ENCODE measurements at places on chromosomes 2 and 18.

DNA sequence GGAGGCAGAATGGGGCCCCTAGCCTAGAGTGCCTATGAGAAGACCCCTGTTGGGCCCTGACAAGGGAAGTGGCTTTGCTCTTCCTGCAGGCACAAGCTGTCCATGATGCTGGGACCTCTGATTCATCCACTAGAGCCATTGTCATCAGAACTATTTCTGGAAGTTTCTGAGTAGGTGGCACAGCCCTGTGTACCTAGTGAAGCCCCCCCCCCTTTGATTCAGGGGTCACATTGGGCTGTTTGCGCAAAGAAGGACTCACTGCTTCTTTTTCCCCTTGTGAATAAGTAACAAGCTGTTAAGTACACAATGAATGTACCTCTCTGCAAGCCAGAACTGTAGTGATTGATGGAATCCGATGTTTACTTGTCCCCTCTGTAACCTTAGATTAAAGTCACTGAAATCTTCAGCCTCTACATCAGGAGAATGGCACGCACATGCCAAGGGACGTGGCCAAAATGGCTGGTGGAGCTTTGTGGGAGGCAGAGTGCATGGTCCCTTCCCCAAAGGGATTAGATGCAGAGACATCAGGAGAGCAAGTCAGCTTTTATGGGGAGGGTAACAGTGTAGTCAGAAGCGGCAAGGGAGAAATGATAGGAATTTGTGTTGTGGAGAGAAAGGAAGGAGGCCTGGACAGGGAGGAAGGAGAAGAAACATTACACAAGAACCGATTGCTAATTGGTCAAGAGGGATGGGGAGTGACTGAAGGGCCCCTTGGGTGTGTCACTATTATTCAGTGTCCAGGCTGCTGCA, 267.6 kb upstream of the RAB12 start:
- no peak for DNase-seq

- DNase-seq = peak; percentile 64
Measured at GRCh38 chr2:231710799-231711676, 2.7 kb downstream of the PTMA start.

DNA sequence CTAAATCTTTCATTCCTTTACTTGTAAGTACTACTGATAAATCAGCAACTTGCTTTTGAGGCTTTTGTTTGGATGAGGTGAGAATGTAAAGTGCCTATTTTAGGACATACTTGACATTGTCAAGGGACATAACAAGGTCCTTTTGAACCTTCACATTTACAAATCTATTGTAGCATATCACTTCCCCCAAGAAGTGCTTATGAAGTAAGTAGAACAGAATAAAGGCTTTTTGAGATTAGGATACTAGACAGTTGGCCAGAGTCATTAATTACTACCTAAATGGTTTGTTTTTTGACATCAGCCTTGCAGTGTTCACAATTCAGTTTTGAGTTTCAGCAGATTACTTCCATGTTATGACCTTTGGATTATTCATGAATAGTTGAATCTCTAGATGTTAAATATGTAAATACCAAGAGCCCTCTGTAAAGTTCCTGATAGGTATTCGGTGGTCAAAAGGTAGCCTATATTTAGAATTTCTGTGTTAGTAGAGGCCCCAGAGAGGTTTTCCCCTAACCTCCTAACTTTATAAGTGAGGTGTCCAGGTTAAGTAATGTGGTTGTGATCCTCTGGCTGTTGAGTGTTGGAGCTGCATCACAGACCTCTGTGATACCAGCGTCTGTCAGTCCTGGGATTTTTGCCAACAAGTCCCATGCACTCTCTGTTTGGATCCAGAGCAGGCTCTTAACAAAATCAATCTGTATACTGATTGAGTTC, 67.2 kb downstream of the LCLAT1 start:
- no peak for DNase-seq

- no peak for DNase-seq
Measured at GRCh38 chr18:69002233-69002632, 204.4 kb downstream of the CCDC102B start.

- DNase-seq = no peak
Measured at GRCh38 chr2:9380702-9381628, 42.4 kb downstream of the ITGB1BP1 start.

DNA sequence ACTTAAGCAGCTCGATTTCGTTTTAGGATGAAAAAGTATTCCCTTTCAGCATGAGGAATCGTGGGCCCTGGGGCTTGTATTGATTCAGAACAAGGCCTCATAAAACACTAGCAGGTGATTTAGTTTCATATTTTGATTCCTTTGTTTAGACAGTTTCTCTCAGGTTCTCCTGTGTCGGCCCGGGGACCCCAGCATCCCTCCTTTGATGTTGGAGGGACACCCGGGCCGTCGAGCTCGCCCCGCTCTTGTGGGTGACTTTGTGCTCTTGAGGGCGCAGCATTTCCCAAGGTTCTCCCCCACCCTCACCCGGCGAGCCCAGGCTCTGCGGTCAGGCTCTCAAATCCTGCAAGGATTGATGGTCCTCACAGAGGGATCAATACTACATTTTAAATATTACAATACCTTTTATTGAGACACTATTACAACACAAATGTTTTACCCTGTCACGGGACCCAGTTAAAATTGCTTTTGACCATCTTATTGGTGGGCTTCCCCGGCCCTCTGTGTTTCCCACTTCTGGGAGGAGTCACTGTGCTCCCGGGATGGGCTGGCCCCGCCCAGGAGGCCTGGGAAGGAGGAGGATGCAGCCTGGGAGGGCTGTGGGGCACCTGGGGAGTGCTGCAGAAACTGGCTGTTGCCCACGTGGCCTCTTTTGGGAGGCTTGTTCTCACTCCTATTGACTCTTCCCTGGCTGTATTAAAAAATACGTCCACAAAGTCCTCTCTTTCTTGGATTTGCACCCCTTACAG, 222.6 kb downstream of the INSIG2 start:
- DNase-seq = no peak

DNA sequence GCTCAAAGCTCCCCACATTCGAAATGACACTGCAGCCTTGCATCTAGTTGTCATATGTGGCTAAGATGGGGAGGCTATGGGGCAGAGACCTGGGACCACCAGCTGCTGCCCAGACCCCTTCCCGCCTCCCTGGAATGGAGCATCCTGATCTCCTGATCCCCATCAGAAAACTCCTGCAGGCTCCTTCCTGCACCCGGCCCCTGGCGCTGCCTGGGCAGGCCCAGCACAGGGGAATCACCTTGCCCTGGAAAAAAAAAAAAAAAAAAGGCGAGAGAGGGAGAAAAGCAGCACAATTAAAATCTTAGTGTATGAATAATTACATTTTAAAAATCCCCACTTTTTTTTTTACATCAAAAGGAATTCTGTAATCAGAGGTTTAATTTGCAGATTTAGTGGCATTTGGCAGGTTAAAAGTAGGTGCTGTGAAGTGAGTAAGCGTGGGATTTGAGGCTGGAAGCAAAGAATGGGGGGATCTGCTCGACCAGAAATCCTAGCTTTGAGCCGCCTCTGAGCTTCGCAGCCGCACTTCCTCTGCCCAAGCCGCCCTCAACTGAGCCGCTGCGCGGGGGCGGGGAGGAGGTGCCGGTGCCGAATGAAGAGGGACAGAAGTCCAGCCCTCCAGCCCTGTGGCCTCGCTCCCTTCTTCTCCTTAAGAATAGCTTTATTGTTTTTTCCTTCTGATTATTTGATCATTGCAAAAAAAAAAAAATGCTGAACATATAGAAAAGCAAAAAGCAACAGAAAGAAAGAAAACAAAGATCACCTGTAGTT, 30.0 kb downstream of the THNSL2 start:
- DNase-seq = peak; percentile 58

- DNase-seq = peak; percentile 89
Measured at GRCh38 chr2:10285556-10286198, 17.0 kb upstream of the HPCAL1 start.

DNA sequence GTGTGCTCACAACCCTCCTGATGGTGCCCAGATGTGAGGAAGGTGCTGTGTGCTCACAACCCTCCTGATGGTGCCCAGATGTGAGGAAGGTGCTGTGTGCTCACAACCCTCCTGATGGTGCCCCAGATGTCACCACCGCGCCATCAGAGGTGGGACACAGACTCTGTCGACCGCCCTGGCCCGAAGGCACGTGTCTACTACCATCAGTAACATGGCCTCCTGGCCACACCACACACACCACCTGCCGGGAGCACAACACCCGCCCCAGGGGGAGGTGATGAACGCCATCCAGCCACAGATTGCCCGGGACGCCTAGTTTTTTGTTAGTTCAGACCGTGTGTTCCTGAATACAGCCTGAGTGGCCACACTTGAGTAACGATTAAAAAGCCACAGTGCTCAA, 24.5 kb downstream of the HDAC4 start:
- DNase-seq = no peak

DNA sequence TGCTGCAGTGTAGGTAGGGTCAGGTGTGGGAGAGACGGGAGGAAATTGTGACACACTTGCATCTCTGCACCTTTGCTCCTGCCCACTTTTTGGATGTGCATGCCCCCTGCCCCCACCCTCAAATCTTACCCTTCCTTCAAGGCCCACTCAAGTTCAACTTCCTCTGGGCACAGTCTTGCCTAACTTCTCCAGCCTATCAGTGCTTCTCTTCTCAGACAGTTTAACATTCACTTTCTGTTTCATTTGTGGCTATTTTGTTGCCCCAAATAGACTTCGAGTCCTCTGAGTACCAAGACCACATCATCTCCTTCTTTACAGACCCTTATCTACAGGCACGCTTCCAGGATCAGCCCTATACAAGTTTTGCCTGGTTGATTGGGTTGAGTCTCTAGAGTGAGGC, 2.7 kb downstream of the ST8SIA5 start:
- peak; percentile 32 for DNase-seq

DNA sequence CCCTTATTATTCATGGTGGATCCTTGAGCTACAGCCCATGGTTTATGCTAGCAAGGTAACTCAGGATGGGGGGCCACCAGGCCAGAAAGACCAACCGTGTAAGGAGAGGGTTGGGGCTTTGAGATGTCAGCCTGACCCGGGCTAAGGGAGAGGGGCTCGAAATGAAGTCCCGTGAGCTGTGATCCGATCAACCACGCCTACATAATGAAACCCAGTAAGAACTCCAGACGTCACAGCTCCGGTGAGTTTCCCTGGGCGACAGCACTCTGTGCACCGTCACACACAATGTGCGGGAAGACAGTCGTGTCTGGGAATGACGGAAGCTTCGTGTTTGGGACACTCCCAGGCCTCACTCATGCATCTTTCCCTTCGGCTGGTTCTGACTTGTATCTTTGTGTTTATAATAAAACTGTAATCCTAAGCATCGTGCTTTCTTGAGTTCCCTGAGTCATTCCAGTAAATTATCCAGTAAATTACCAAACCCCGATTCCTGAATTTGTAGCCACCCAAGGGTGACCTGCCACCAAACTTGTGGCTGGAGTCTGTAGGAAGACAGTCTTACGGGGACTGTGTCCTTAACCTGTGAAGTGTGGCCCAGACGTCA, 44.2 kb downstream of the CYP27C1 start:
- DNase-seq = no peak

- DNase-seq = no peak
Measured at GRCh38 chr2:164335128-164335527, 286.2 kb downstream of the GRB14 start.

GRCh38 chr2:124289615-124290014, 264.5 kb downstream of the CNTNAP5 start:
- no peak for DNase-seq

GRCh38 chr2:64405581-64406406, 48.2 kb upstream of the LGALSL start:
- DNase-seq = peak; percentile 34

- no peak for DNase-seq
Measured at GRCh38 chr2:1837458-1837857, 93.1 kb upstream of the PXDN start.

GRCh38 chr18:78722386-78722785, 257.2 kb upstream of the SALL3 start:
- no peak for DNase-seq

DNA sequence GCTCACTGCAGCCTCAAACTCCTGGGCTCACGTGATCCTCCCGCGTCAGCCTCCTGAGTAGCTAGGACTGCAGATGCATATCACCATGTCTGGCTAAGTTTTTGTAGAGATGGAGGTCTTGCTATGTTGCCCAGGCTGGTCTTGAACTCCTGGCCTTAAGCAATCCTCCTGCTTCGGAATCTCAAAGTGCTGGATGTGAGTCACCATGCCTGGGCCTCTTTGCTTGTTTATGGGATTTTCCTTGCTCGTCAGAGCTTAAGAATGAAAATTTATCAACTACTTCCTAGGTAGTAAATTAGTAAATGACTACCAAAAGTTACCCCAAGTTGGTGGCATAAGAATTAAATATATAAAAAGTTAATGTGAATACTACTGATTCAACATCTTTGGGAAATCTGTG, 51.0 kb downstream of the ACTR3 start:
- no peak for DNase-seq

- DNase-seq = no peak
Measured at GRCh38 chr2:59892398-59892797, 661.1 kb downstream of the BCL11A start.

DNA sequence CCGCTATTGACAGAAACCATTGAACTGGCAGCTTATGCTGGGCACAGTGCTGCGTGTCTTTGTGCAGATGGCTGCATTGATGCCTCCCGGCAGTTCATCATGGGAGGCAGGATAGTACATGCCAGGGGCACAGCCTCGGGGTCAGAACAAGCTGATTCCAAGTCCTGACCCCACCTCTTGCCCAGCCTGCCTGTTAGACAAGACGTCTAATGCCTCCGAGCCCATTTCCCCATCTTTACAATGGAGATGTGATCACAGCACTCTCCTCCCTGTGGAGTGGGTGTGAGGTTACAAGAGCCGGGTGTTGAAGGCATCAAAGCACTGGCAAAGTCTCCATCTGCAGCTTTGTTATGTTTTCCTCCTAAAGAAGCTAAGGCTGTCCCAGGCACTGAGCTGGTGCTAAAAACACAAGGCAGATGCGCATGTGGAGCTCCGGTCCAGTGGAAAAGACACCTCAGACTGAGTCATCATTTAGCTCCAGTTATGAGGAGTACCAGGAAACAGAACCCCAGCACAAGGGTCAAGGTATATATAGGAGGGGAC, 125.7 kb upstream of the EPAS1 start:
- DNase-seq = no peak

GRCh38 chr18:59468821-59469220, 109.8 kb upstream of the LMAN1 start:
- no peak for DNase-seq

DNA sequence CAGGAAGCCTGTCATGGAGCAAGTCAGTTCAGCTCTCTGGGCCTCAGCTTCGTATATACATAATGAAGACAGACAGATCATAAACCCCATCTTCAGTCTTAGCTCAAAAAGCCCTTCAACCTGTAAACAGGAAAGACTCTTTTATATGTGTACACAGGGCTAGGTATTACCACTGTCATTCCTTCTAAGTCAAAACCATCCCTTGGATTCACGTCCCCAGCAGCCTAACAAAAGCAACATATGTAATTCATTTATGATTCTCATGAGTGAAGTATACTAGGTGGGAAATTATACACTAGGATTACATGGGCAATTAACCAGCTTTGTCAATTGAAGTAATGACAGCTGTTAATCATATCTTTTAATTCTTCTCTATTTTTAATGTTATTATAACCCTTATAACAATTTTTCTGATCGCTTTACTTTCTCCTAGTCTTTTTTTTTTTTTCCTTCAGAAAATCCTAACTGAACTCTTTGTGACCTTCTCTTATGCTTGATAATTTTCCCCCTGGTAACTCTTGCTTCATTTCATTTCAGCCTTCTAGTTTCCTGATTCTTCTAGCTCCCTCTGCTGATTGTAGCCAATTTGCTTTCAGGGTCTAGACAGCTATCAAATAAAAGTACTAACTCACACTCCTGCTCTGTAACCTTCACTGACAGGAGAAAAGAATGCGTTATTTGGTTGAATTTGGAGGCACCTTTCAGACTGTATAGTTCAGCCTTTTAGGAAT, 99.7 kb downstream of the RBM43 start:
- no peak for DNase-seq
